GM12878 (cell line): ENCODE measurements at places on chromosomes 7 and 10.

DNA sequence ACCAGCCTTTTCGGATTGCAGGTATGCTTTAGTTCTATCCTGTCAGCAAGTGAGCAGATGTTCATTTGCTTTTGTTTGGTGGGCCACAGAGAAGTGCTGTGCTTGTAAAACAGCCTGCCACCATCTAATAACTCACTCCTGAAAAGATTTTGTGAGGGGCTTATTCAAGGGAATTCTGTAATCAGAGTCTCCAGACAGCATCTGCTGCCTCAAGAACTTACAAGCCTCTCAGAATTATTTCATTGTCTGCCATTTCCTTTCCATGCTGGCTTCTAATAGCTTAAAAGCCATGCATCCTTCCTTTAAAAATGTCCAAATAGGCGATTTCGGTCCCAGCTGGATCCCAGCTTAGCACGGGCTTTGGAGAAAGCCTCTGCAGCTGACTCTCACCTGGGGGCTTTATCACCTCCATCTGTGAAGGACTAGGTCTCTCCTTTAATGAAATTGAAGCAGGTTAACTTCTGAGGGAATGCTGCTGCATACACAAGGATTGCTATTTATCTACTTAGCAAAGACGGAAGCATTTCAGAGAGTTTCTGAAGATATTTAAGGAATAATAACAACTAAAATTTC lies 48.0 kb downstream of the MALRD1 start:
- no peak overlapping the region for H3K4me3 ChIP-seq
- no peak overlapping the region for H3K27ac ChIP-seq
- H3K4me1 ChIP-seq: no peaks in the 10 kb centered on the region
- no peaks in the 10 kb centered on the region for H3K27me3 ChIP-seq

DNA sequence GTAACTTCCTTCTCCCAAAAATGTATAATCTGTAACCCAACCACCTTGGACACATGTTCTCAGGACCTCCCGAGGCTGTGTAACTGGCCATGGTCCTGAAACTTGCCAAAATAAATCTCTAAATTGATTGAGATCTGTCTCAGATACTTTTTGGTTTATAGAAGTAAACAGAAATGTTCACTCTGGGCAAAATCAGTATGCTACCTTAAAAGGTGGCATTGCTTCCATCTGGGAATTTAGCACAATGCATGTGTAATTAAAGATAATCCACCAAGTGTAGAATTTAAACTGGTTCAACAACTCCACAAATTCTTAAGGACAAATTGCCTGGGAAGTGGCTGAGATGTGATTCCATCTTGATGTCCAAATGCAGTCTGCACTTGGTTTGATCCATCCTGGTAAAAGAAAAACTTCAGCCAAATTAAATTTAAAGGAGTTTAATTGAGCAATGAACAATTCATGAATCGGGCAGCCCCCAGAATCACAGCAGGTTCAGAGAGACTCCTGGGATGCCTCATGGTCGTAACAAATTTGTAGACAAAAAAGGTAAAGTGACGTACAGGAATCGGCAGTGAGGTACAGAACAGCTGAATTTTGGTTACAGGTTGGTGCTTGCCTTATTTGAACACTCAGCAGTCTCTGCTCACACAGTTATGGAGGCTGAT lies 102.6 kb upstream of the PFKP start:
- H3K4me1 ChIP-seq: no peaks in the 10 kb centered on the region
- no peak overlapping the region for H3K4me3 ChIP-seq
- no peaks in the 10 kb centered on the region; the same call in none of the 2 replicates for H3K27me3 ChIP-seq
- H3K27ac ChIP-seq: no peak overlapping the region
- no peaks in the 10 kb centered on the region for H3K36me3 ChIP-seq
- DNase-seq: no peak

DNA sequence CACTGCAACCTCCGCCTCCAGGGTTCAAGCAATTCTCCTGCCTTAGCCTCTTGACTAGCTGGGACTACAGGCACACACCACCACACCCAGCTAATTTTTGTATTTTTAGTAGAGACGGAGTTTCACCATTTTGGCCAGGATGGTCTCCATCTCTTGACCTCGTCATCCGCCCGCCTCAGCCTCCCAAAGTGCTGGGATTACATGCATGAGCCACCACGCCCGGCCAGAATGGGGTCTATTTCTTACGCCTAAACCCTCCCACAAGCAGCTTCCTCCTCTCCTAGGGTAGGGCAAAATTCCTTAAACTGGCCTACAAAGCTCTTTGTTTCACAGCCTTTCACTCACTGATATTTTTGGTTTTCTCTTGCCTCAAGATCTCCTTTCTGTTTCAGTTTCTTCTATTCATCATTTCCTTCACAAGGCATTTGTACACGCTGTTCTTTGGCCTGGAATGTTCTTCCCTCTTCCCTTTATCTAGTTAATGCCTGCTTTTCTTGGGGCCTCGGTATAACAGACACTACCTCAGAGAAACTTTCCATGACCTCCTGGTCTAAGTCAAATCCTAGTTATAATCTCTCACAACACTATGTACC lies 6.7 kb downstream of the CPEB3 start:
- H3K27me3 ChIP-seq: no peaks in the 10 kb centered on the region
- peaks cover 6% of the 10 kb centered on the region; the same call in 1 of the 2 replicates for H3K4me1 ChIP-seq
- H3K36me3 ChIP-seq: no peaks in the 10 kb centered on the region
- peak overlapping the region; percentile 45 for H3K27ac ChIP-seq
- peak overlapping the region; percentile 48; the same call in 1 of the 2 replicates for H3K4me3 ChIP-seq

GRCh38 chr7:98864731-98865453 lies 4.9 kb downstream of the TMEM130 start:
- H3K36me3 ChIP-seq: no peaks in the 10 kb centered on the region
- H3K4me3 ChIP-seq: no peak overlapping the region
- no peak for DNase-seq

DNA sequence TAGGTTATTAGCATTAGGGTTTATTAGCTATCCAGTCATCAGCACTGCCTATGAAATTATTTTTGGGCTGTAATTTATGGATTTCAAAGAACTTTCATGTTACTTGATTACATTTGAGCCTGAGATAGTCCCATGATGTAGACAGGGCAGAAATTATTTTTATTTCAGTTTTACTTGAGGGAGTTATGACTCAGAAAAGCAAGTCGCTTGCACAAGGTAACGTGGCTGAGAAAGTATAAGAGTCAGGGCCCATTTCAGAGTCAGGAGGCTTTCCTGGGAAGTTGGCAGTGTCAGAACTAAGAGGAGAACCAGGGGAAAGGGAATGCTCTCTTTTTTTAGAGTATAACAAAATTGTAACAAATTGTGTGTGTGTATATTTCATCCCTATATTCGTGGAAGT lies 16.5 kb downstream of the GATA3 start:
- no peaks in the 10 kb centered on the region; the same call in 1 of the 2 replicates for H3K36me3 ChIP-seq
- no peak for DNase-seq
- H3K27me3 ChIP-seq: no peaks in the 10 kb centered on the region

GRCh38 chr10:3484306-3485056 lies 300.5 kb downstream of the KLF6 start:
- H3K36me3 ChIP-seq: no peaks in the 10 kb centered on the region
- peaks cover 38% of the 10 kb centered on the region for H3K4me1 ChIP-seq
- H3K27ac ChIP-seq: peak overlapping the region; percentile 80
- peak; percentile 53 for DNase-seq
- H3K27me3 ChIP-seq: no peaks in the 10 kb centered on the region

DNA sequence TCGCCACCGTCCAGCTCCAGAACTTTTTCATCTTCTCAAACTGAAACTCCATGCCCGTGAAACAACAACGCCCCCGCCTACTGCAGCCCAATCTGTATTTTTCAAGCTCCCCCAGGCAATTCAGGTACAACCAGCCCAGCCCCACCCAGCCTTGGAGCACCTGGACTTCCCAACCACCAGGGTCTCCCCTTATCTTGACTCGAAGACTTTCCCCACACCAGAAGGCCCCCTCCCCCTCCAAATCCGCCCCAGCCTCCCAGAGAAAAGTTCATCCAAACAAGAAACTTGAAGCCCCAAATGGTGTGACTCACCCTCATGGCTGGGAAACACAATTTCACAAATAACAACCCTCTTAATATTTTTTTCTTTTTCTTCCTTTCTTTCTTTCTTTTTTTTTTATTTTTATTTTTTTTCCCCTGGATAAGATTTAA lies 10.6 kb downstream of the ZCCHC24 start:
- no peak overlapping the region for H3K27ac ChIP-seq
- H3K4me3 ChIP-seq: no peak overlapping the region
- DNase-seq: no peak

GRCh38 chr7:85039196-85039923 lies 147.5 kb downstream of the SEMA3D start:
- H3K27me3 ChIP-seq: no peaks in the 10 kb centered on the region
- H3K27ac ChIP-seq: no peak overlapping the region
- H3K36me3 ChIP-seq: no peaks in the 10 kb centered on the region
- peak; percentile 3 for DNase-seq

DNA sequence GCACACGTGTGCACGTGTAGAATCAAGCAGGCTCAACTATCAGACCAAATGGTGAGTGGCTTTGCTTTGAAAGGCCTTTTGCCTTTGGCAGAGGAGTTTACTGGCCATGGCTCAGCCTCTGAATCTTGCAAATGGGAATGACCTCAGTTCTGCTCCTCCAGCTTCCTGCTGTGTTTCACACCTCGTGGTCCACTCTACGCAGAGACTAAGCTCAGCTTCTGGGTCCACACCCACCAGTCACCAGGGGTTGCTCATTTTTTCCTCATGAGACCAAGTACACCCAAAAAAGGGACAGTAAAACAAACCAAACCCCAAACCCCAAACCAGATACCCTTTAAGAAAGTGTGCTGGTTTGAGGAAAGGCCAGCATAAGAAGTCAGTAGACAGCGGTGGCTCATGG lies 236.4 kb downstream of the DNAJB6 start:
- no peaks in the 10 kb centered on the region for H3K27me3 ChIP-seq
- H3K4me1 ChIP-seq: no peaks in the 10 kb centered on the region; the same call in 1 of the 2 replicates
- H3K27ac ChIP-seq: no peak overlapping the region
- no peak for DNase-seq
- no peaks in the 10 kb centered on the region for H3K36me3 ChIP-seq

GRCh38 chr10:47039562-47039913 lies 128.3 kb downstream of the PTPN20 start:
- no peaks in the 10 kb centered on the region for H3K36me3 ChIP-seq
- peaks cover 2% of the 10 kb centered on the region; the same call in 1 of the 2 replicates for H3K27me3 ChIP-seq
- H3K4me1 ChIP-seq: no peaks in the 10 kb centered on the region
- H3K4me3 ChIP-seq: no peak overlapping the region
- no peak for DNase-seq
- no peak overlapping the region for H3K27ac ChIP-seq

DNA sequence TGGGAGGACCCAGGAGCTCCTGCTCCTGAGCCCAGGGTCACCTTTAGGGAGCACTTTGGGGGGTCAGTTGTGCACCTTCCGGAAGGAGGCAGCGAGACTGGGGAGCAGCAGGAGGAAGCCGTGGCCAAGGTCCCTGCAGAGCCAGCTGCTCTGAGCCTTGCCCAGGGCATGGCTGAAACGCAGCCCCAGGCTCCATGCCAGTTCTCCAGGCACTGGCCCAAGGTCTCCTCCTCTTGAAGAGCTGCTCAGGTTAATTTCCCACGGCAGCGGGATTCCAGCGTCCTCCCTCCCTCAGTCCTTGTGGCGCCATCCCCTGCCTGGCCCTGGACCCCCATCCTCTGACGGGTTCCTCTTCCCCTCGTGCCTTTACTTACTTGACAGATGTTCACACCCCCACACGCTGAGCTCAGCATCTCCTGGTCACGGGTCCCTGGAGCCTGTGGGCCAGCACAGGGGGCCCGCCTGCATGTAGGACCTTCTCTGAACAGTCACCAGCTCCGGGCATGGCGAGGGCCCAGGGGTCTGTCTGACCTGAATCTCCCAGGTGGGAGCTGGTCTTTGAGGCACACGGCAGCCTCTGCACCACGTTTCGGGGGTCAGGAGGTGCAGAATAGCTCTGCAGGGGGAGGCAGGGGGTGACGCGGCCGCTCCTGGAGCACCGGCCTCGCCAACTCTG lies 16.7 kb upstream of the CFAP46 start:
- H3K36me3 ChIP-seq: no peaks in the 10 kb centered on the region
- no peak overlapping the region for H3K4me3 ChIP-seq
- DNase-seq: no peak

GRCh38 chr7:44958645-44959344 lies 20.0 kb downstream of the MYO1G start:
- no peak overlapping the region for H3K27ac ChIP-seq
- H3K4me1 ChIP-seq: peaks cover 15% of the 10 kb centered on the region
- H3K27me3 ChIP-seq: no peaks in the 10 kb centered on the region
- DNase-seq: no peak
- no peaks in the 10 kb centered on the region; the same call in 1 of the 2 replicates for H3K36me3 ChIP-seq
- H3K4me3 ChIP-seq: no peak overlapping the region

GRCh38 chr7:22229148-22229547 lies 127.8 kb downstream of the RAPGEF5 start:
- no peak for DNase-seq
- H3K27ac ChIP-seq: no peak overlapping the region
- H3K4me3 ChIP-seq: no peak overlapping the region
- no peaks in the 10 kb centered on the region for H3K4me1 ChIP-seq
- H3K36me3 ChIP-seq: no peaks in the 10 kb centered on the region

DNA sequence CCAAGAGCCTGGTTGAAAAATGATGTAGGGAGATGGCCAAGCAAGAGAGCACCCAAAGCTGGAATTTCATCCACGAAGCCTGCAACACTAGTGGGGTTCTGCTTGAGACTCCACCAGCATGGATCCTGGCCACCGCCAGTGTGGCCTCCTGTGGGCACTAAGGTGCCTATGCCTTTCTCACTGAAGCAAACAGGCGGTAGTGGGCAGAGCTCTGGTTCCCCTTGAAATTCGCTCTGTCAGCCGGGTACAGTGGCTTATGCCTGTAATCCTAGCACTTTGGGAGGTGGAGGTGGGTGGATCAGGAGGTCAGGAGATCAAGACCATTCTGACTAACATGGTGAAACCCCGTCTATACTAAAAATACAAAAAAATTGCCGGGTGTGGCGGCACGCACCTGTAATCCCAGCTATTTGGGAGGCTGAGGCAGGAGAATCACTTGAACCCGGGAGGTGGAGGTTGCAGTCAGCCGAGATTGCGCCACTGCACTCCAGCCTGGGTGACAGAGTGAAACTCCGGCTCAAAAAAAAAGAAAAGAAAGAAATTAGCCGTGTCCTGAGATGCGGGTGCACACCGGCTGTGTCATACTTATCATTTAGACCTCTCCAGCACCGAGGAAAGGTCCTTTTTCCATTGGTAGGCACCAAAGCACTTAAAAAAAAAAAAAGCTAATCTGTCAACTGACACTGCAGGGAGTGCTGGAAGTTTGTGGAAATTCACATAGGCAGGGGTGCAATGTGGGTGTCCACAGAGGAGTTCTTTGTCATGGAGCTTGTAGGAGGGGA lies 28.3 kb downstream of the CCM2 start:
- peaks cover 40% of the 10 kb centered on the region for H3K4me1 ChIP-seq
- H3K27ac ChIP-seq: peak overlapping the region; percentile 98
- no peak for DNase-seq
- no peaks in the 10 kb centered on the region for H3K27me3 ChIP-seq
- no peaks in the 10 kb centered on the region for H3K36me3 ChIP-seq

DNA sequence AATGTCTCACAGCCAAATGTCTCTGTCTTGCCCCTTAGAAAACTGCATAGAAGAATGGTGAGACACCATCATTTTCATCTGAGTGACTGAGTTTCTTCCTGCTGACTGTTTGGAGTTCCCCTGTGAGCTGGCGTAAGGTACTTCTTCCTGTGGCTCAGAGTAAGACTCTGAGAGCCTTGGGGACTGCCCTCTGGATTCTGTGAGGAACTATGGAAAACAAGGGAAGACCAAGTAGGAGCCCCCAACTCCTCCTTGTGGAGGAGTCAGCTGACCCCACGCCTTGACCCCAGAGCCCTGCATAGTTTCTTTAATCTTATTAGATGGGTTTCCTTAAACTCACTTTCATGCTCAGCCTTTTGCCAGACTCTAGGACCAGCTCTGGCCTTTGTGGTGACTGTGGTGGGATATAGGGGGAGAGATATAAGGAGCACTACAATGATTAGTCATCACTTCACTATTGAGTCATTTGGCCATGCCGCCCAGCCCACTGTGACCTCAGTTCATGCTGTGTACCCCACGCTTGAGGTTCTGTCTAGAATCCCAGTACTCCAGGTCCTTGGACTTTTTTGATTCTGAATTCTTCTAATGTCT lies 51.8 kb upstream of the FAM133B start:
- DNase-seq: no peak
- peak overlapping the region; percentile 39 for H3K4me3 ChIP-seq
- H3K4me1 ChIP-seq: peaks cover 25% of the 10 kb centered on the region
- H3K27ac ChIP-seq: peak overlapping the region; percentile 73
